Gastrocnemius medialis (tissue), 4 donors: ENCODE measurements at places on chromosomes 7 and 10. TPM values are rescaled to one million over a fixed set of nuclear protein-coding genes. Genes with fewer than 3 reads are reported as not detected.

DNA sequence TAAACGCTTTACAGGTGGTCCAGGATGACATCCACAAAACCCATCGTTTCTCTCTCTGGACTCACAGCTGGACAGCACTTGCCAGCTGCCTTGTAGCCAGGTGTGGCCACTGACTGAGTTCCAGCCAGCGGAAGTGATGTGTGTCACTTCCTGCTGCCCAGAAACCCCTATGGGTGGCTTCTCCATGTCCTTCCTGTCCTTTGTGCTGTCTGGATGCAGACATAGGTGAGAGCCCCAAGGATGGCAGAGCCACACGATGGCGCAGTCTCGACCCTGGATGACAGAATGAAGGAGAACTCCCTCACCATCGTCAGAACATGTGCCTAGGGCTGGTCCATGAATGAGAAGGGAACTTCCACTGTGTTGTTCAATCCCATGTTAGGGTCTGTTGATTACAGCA, 22.1 kb downstream of the NMT2 start:
- no peak for DNase-seq

- DNase-seq, result no peak
Observed at GRCh38 chr10:110862961-110863360, 8.8 kb upstream of the PDCD4 start.

DNA sequence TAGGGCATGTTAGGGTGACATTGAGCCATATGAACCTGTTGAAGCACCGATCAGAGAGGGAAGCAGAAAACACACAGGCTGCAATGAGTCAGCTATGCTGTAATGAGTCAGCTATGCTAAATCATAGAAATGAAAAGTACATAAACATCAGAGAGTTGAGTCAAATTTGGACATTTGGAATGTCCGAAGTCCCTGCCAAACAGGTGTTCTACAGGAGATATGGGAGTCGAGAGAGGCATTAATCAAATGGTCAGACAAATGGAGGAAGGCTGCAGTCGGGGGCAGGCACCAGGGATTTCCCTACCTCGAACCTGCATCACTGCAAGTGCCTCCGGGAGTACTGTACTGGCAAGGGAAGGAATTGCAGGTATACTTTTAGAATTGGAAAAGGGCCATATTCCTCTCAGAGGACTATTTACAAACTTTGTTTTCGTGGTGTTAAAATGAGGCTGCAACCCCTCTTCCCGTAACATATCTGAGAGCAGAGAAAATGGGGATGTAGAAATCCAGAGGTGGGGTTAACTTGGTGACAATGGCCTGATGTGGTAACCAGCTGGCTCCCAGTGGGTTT, 8.8 kb upstream of the ZC3HAV1 start:
- no peak for DNase-seq

GRCh38 chr10:130201043-130201380, 64.8 kb downstream of the GLRX3 start:
- no peak for DNase-seq

ENTPD1 gene
- total RNA-seq, result 1.7 TPM

FAM25A gene
- not detected for total RNA-seq

DNA sequence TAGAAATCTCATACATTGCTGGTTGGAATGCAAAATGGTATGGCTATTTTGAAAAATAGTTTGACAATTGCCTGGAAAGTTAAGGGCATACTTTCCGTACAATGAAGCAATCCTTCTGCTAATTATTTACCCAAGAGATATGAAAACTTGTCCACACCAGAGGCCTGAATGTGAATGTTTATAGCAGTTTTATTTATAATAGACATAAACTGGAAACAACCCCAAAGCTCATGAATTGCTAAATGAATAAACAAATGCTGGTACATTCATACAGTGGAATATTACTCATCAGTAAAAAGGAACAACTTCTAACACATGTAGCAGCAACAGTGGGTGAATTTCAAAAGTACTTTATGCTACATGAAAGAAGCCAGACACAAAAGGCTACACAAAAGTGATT, 42.7 kb downstream of the MMRN2 start:
- no peak for DNase-seq

THSD7A gene
- total RNA-seq, result 0.58 TPM

CDC14C gene
- total RNA-seq, result not detected

DNA sequence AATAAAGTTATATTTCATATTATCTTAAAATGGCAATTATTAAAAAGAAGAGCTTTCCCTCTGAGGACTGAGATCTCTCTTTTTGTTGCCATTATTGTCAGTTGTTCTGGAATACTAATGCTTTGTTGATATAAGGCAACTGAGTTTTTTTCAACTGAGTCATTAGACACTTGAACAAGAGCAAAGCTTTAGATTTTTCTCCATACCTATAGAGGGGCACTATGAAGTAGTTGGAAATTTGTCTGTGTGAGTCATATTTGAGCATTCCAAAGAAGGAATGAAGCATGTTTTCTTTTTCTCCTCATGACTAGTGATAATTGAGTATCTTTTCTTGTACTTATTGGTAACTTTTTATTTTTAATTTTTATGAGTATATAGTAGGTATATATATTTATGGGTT, 24.5 kb downstream of the RPA3 start:
- no peak for DNase-seq

- no peak for DNase-seq
Observed at GRCh38 chr7:165661-166337, 26.6 kb upstream of the FAM20C start.

ANKRD7 gene
- total RNA-seq, result not detected

BAIAP2L1 gene
- total RNA-seq, result 3.8 TPM

DNA sequence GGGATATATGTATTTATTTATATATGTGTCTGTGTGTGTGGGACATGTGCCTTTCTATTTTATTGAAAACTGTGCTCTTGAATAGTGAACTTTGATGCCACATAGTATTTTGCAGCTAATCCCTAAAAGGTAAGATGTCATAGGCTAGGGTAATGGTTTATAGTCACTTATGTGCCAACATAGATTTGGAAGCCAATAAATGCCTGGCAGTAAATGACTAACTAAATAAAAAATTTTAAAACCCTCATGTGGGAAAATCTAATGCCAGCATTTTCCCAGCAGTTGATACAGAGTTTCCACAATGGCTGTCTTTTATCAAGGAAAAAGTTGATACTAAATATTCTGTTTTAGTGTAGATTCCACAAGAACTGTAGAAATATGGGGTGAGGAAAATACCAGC, 101.5 kb upstream of the IMMP2L start:
- no peak for DNase-seq

- DNase-seq, result no peak
Observed at GRCh38 chr10:75021379-75022249, 89.8 kb upstream of the SAMD8 start.

- DNase-seq, result no peak
Observed at GRCh38 chr10:120583424-120584108, 126.5 kb downstream of the PLPP4 start.

NODAL gene
- total RNA-seq, result not detected
